Activated naive CD4-positive, alpha-beta T cell treated with anti-CD3 and anti-CD28 coated beads, Interleukin-2, amount 10 ng/mL, durations not matched to agents 7 days and 5 days (primary cell): ENCODE measurements at places on chromosomes 16 and 17.

- no peak for DNase-seq
These were observed 6.4 kb upstream of the VEZF1 start for GRCh38 chr17:57994436-57994835.

DNA sequence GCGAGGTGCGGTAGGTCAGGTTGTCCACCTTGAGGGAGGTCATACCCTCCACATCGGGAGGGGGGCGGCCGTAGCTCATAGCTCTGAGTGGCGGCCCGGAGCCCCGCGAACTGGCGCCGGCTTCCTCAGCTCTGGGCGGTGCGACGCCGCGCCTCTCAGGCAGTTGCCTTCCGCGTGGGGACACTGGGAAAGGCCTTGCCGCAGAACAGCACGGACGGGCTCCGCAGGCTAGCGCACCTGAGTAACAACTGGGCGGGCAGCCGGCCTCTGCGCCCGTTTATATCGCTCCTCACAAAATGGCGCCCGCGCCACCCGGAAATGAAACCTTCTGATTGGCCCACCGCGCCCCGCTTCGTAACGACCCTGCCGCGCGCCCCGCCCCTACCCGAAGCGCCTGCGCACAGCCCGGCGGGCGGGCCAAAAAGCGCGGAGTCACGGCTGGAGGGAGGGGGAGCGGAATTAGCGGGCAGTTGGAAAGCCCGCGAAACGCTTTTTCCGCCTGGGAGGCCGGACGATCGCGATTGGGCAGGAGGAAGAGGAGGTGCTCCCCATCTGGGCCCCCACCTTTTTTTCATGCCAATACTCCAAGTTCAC is at the start of gene SRSF2:
Gene SRSF2 (minus strand): TSS at position 250 of the 594 bp plus-strand sequence. CDS start 171 bp downstream, at position 79.
- peak; percentile 99 for DNase-seq

- no peak for DNase-seq
These were observed 16.8 kb downstream of the PDK2 start for GRCh38 chr17:50111673-50112655.

DNA sequence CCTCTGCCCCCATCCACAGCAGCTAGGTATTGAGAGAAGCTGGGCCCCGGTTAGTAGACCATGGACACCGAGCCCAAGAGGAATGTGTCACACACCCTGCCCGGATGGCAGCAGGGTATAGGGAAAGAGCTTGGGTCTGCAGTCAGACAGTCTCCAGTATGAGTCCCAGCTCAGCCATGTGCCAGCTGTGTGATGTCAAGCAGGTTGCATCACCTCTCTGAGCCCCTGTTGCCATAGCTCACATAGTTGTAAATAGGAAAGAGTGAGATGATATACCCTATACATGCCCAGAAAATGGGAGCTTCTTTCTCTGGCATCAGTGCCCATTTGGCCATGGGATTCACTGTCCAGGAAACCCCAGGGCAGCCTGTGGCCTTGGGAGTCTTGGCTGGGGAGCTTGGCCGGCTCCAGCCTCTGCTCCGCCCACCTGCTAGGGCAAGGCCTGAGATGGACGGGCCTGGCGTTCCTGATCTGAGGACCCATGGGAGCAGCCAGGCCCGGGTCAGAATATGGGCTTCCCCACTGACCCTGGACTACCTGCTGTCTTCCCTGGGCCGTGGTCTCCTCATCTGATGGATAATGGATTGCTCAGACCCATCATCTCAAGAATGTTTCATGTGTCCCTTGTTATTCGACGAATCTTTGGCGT is 13.2 kb downstream of the CD300LG start:
- DNase-seq, result no peak

- no peak for DNase-seq
These were observed 389.7 kb downstream of the SOX9 start for GRCh38 chr17:72510351-72511016.

DNA sequence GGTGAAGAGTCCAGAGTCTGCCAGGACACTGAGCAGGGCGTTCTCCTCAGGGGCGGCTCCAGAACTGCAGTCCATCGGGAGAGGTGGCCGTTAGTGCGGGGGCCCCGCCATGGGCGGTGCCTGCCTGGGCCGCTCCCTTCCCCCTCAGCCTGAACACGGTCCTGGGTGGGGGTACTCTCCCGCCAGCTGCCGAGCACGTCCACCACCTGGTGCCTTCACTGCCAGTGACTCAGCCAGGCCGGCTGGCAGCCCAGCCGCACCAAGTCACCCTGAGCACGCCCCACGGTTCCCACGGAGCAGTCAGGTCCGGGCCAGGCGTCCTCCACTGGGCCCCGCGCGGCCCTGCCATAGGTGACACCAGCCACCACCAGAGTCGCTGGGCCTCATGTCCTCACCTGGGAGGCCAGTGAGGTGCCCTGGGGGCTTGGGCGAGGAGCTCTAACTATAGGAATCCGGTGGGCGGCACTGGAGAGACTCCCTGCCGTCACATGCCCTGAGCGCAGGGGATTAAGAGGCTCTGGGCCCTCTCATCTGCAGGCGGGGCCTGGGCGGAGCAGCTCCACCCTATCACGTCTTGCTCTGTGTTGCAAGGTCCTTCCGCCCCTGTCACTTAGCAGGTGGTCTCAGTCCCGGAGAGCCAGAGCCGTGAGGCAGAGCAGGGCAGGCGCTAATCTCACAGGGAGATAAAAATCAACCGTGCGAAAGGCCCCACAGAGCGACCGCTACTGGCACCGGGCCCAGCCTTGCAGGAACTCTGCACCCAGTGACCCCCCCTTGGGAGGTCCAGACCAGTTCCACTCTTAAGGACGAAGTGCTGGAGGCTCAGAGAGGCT is 14.3 kb downstream of the PIEZO1 start:
- DNase-seq, result no peak

DNA sequence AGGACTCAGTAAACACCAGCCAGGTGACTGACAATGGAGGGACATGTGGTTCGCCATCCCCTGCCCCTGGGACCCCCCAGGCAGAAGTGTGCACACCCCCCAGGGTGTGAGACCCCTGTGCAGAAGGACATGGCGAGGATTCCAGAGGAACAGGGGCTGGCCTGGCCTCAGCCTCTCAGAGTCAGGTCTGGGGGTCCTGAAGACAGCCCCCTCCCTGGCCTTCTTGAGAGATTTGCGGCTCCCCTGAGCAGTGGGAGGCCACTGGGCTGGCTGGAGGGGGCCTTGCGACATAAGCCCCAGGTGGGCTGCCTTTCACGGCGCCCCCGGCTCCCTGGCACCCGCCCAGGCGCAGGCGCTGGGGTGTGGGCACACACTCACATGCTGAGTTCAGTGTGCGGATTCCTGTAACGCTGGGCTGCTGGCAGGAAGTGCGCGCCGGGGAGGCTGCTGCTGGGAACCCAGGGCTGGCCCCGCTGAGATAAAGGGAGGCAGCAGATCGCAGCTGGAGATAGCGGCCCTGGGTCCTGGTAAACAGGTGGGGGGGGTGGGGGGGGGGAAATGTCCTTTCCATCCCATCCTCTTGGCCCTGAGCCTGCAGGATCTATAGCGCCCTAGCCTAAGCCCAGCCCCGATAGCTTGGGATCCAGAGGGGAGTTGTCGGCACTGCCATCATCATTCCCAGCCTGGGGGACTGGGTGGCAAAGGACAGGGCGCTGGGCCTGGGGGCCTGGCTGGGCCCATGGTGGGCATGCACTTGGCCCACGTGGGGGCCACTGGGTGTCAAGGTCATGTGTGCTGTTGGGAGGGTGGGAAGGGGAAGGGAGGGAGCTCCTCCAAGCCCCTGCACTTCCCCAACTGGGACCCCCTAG is 27.1 kb downstream of the TMEM235 start:
- DNase-seq, result peak; percentile 87

GRCh38 chr16:5176505-5176904 is 78.9 kb upstream of the EEF2KMT start:
- no peak for DNase-seq

DNA sequence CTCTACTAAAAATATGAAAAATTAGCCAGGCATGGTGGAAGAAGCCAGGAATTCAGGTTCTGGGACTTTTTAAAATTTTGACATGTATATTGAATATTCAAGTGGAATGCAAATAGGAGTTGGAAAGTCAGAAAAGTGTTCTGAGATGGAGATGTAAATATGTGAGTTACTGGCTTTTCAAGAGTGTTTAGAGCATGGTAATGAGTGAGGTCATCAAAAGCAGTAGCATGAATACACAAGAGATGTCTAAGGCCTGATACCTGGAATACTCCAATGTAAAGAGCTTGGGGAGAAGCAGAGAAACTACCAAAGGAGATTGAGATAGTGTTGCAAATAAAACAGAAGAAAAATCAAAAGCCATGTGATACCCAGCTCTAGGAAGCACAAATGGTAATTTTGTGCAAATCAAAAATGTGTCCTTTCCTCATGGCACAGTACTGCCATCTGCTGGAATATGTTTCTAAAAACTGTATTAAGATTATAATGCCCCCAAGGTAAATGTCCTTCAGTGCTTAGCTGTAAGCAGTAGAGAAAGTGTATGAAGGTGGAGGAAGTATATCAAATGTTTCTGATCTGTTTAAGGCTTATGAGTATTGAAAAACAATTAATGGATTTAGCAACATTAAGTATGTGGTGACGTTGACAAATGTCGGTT is 908.4 kb downstream of the KCNJ18 start:
- no peak for DNase-seq

DNA sequence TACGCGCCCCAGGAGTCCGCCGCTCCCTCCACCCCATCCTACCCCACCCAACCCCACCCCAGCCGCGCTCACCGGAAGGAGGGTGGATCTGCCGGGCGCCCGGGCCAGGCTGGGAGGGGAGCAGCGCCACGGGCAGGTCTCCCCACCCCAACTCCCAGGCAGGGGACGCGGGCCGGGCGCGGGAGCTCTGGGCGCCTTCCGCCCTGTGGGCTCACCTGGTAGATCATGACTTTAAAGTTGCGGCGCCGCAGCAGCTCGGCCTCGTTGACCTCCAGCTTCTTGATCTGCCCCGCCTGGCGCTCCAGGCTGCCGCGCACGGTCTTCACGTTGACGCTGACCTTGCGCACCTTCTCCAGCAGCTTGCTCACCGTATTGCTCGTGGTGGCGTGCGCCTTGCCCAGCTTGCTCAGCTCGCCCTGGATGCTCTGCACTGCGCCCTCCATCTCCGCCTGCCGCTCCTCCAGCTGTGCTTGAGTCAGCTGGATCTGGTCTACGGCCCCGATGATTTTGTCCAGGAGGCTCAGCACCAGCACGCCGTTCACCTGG is 571 bp downstream of the CAVIN1 start:
- peak; percentile 52 for DNase-seq

DNA sequence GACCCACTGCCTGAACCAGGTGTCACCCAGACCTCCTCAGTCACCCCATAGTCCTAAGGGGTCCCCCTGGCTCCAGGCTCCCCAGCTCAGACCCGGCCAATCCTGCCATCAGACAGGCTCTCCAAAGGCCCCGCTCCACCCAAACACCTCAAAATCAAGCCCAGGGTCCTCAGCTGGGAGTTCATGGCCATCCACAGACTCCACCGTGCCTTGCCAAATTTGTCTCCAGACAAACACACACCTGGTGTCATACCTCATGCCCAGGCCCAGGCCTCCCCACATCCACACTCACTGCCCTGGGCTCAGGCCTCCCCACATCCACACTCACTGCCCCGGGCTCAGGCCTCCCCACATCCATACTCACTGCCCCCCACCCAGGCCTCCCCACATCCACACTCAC is 12.5 kb downstream of the RPH3AL start:
- DNase-seq, result no peak

DNA sequence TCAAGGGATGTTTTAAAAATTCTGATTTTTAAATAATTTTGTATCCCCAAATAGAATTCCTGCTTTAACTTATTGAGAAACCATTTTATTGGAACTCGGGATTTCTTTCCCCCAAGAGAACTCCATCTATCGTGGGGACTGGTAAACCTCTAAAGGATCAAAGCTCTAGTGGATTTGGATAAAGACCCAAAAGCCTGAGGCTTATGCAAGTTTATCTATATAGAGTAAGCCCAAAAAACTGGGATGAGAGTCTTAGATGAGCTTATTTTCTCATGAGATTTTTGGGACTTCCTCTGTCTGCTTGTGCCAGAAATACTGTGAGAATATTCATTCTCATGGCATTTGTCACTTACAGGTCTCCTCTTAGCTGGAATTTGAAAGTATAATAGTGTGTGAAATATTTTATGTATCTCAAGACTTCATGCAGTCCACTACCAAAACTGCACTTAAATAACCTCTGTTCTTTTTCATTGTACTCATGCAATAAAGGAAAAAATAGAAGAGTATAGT is 333.1 kb downstream of the BCAS3 start:
- DNase-seq, result no peak

DNA sequence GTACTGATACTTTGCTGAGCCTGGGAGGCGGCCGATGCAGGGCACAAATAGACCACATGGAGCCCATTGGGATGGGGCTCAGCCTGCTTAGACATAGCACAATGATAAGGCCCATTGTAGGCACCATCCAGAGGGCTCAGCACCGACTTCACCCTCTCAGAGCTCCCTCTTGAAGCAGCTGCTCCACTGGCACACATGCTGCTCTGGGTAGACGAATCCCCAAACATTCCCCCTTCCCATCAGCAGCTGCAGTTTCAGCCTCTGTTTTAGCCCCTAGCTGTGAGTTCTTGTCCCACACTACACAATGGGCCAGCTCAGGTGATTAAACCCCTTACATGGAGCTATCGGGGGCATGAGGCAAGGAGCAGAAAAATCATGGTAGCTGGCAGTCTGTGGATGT is 174.1 kb downstream of the RGS9 start:
- no peak for DNase-seq

DNA sequence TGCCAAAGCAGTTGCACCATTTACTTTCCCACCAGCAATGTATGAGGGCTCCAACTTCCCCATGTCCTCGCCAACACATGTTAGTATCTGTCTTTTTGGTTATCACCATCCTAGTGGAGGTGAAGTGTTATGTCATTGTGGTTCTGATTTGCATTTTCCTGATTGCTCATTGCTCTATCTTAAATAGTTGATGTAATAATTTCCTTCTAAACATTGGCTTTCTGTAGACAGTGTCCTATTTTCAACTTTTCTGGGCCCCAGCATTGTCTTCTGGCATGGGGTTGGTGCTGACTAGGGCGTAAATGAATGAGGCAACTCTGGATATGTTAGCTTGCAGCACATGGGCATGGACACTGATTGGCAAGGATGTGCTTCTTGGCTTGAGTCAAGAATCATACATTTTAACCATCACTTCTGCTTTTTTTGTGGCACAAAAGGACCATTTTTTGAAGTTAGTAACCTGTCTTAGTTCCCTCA is 25.1 kb downstream of the PLCG2 start:
- DNase-seq, result no peak

GRCh38 chr17:64936117-64936516 is 16.8 kb upstream of the LRRC37A3 start:
- no peak for DNase-seq

GRCh38 chr17:62882284-62882683 is 74.2 kb upstream of the MARCHF10 start:
- no peak for DNase-seq

DNA sequence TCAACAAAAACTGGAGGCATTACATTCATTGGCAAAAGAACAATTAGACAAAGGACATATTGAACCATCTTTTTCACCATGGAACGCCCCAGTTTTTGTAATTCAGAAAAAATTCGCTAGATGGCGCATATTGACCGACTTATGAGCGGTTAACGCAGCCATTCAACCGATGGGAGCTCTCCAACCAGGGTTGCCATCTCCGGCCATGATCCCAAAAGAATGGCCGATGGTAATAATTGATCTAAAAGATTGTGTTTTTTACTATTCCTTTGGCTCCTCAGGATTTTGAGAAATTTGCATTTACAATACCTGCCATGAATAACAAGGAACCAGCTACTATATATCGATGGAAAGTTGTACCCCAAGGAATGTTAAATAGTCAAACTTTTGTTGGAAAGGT is 21.4 kb downstream of the ALOX15B start:
- peak; percentile 65 for DNase-seq
